ENCODE measurements at places on chromosomes 3 and 15.

DNA sequence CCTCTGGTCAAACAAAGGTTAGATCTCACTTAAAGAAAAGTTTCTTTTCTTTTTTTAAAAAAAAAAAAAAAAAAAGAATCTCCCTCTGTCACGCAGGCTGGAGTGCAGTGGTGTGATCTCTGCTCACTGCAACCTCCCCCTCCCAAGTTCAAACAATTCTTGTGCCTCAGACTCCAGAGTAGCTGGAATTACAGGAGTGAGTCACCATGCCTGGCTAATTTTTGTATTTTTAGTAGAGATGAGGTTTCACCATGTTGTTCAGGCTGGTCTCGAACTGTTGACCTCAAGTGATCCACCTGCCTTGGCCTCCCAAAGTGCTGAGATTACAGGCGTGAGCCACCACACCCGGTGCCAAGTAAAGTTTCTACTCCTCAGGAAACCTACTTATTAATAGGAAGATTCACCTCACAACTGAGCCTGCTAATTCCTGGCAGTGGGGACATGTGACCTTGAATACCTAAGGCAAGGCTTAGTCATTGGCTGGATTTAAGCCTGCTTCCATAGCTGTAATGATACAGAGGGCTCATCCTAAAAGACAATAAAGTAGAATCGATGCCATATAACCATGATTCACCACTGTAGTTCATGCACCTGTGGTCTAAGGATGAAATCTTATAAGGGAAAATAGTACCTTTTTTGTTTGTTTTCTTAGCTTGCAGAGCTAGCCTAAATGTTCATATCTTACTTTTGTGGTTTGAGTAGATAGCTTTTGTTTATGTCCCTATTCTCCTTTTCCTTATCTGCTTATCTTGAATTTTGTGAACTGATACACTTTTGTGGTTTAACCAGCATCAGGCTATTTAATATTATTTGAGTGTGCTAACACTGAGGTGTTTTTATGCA, 24.8 kb upstream of the RBMS3 start:
- DNase-seq = no peak

GRCh38 chr3:37509069-37509468, 334.7 kb upstream of the LRRFIP2 start:
- DNase-seq = no peak

DNA sequence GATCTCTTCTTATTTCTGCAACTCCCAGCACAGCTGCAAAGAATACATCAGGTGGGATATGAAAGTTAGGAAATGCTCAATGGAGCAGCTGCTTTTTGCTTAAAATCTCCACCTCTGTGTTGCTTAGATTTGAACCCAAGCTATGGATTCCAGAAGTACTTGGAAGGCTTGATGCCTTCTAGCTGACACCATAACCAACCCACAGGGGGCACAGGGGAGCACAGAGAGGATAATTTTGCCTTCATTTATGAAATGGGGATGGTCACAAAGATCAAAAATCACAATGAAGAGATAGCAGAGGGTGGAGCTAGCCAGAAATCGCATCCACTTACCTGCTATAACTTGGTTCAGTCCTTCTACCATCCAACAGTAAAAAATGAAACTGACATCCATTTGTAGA, 75.7 kb downstream of the DUT start:
- no peak for DNase-seq

- DNase-seq = no peak
Observed at GRCh38 chr3:142356818-142357217, 91.0 kb downstream of the XRN1 start.

- no peak for DNase-seq
Observed at GRCh38 chr15:90161950-90162361, 39.2 kb upstream of the SEMA4B start.

DNA sequence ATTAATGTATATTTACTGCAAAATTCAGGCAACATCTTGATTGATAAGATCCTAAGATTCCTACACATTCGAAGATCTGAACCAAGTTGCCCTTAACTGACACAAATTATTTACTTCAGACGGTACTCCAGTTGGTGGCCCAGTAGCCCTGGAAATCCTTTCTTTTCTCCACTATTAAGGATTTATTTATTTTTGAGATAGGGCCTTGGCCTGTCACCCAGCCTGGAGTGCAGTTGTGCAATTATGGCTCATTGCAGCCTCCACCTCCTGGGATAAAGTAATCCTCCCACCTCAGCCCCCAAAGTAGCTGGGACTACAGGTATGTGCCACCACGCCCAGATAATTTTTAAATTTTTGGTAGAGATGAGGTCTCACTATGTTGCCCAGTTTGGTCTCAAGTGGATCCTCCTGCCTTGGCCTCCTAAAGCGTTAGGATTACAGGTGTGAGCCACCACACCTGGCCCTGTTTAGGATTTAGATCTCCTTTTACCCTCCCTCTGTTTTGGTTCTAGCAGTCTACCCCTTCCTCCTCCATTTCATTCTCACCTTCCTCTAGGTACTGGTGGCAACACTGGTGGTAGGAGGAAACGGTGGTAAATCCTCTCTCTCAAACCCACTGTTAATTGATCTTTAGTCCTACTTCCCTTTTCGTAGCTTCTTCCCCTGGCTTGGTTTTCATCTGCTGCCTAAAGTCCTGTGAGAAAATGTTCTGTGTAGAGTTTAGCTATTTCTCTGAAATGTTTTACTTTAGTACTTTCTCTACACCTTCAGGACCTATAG, 12.7 kb upstream of the ZNF609 start:
- no peak for DNase-seq

- DNase-seq = no peak
Observed at GRCh38 chr3:40751666-40752065, 226.9 kb downstream of the ZNF621 start.

GRCh38 chr15:68208636-68209240, 3.6 kb upstream of the CALML4 start:
- DNase-seq = no peak

GRCh38 chr3:151428386-151428785, 32.5 kb downstream of the IGSF10 start:
- no peak for DNase-seq

- DNase-seq = no peak
Observed at GRCh38 chr15:78432664-78433063, 5.4 kb upstream of the IREB2 start.

DNA sequence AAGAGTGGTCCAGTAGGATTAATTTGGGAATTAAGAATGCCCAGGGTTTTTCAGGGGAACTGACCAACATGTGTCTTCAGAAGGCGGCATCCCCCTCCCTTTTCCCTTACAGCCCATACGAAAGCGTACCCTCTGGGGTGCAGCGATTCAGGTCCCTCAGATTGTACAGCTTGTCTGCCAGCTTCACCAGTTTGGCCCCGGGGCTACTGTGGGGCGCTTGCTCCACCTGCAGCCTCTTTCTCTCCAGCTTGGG, 848 bp downstream of the HDDC3 start:
- no peak for DNase-seq

GRCh38 chr3:13231781-13232666, 158.8 kb upstream of the IQSEC1 start:
- no peak for DNase-seq

DNA sequence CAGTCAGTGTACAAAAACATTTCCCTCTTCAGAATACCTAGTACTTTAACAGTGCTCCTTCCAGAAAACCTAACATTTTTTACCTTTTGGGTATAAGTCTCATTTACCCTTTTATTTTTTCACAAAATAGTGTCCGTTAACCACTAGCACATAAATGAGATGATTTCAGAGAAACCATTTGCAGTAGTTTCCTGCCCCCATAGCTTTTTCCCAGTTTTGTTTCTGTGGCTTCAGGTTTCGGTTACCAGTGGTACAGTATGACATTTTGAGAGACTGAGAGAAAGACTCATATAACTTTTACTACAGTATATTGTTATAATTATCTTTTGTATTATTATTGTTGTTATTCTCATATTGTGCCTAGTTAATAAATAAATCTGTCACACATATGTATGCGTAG, 6.2 kb upstream of the RBMS3 start:
- no peak for DNase-seq

DNA sequence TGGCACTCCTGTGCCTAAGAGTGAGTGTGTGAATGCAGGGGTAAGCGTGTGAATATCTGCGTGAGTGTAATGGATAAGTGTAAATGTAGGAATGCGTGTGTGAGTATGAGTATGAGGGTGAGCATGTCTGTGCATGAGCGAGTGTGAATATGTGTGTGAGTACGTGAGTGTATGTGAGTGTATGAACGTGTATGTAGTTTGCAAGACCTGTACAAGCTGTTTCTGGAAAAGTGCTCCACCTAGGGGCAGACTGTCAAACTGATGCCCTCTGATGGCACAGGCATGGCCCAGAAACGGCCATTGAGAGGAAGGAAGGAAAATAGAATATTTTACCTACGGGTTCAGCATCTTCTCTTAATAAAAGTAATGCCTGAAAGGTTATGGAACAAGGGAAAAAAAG, 24.4 kb upstream of the FRMD4B start:
- no peak for DNase-seq

GRCh38 chr3:126033765-126034164, 50.2 kb downstream of the SLC41A3 start:
- no peak for DNase-seq

DNA sequence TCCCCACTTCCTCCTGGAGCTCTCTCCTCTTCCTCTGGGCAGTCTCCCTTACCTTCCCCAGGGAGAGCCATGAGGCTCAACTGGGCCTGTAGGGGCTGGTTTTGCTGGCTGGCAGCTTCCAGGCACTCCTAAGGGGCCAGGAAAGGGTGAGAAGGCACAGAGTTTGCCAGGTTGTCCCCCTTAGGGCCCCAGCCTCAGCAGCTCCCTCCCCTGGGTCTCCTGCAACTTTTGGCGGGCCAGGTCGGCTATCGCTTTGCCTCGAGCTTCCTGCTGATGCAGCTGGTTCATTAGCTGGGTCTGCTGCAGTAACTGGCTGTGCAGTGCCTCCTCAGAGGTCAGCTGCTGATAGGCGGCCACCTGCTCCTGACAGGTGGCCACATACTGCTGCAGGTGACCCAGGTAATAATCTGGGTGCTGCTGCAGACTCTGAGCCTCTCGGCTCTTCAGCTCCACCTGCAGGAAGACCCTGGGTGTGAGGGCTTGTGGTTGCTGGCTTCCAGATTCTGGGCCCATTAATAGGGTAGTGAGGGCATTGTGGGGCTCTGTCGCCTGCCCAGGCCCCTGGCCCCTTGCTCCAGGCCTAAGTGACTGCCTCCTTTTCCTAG, 29.7 kb upstream of the OR4F6 start:
- no peak for DNase-seq

GRCh38 chr15:65420975-65421359, 1.8 kb downstream of the IGDCC4 start:
- no peak for DNase-seq

GRCh38 chr3:196666001-196666867, 26.7 kb downstream of the NRROS start:
- DNase-seq = peak; percentile 21

DNA sequence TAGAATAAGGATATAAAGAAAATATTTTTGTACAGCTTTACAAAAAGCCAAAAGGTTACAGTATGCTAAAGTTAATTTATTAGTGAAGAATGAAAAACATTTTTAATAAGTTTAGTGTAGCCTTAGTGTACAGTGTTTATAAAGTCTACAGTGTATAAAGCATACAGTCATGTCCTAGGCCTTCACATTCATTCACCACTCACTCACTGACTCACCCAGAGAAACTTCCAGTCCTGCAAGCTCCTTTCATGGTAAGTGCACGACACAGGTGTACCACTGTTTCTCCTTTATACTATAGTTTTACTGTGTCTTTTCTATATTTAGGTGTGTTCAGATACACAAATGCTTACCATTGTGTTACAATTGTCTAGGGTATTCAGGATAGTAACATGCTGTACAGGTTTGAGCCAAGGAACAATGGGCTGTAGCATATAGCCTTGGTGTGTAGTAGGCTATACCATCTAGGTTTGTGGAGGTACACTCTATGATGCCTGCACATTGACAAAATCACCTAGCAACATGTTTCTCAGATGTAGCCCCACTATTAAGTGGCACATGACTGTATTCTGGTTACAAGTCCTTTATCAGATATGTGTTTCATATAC, 197.1 kb upstream of the KBTBD8 start:
- no peak for DNase-seq

GRCh38 chr3:98109807-98110549, 20.5 kb upstream of the OR5H1 start:
- DNase-seq = no peak

- DNase-seq = no peak
Observed at GRCh38 chr15:39609166-39609916, 28.5 kb downstream of the THBS1 start.

GRCh38 chr15:83310521-83311456, 26.3 kb upstream of the BNC1 start:
- no peak for DNase-seq

- no peak for DNase-seq
Observed at GRCh38 chr3:154794814-154795445, 285.2 kb upstream of the MME start.

DNA sequence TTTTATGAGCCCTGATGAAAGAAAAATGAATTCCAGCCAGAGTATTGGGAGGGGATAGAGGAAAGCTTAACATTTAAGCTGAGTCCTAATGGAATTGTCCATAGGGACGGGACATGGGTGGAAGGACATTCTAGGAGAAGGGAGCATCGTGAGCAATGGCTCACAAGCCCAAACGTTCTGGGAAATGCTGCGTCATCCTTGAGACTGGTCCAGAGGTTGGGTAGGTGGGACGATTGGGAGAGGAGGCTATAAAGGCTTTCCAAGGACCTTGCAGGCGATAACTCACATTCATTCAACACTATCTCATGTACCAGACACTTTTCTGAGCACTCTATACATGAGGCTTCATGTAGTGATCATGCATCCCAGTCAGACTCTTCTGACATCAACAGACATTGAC, 237.5 kb downstream of the THSD4 start:
- no peak for DNase-seq

DNA sequence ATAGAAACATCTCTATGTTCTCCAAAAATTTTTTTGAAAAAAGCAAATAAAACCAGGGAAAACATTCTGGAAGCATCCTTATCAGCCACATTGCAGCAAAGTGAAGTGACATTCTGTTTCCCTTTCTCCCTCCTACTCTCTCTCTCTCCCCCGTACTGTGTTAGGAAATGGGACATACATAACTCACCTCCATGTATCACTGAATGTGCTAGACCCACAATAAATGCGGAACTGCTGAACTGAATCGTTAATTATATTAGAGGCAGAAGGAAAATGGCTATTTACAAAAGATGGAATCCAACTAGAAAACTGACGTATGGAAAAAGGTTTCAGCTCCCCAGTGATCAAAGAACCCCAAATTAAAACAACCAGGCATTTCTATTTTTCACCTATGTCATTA, 129.8 kb downstream of the MINAR1 start:
- no peak for DNase-seq

GRCh38 chr3:17749281-17749680, 6.8 kb upstream of the TBC1D5 start:
- no peak for DNase-seq

- DNase-seq = no peak
Observed at GRCh38 chr15:99719096-99719541, 14.1 kb downstream of the LYSMD4 start.

GRCh38 chr15:78672285-78673014, 31.4 kb upstream of the CHRNB4 start:
- DNase-seq = no peak

DNA sequence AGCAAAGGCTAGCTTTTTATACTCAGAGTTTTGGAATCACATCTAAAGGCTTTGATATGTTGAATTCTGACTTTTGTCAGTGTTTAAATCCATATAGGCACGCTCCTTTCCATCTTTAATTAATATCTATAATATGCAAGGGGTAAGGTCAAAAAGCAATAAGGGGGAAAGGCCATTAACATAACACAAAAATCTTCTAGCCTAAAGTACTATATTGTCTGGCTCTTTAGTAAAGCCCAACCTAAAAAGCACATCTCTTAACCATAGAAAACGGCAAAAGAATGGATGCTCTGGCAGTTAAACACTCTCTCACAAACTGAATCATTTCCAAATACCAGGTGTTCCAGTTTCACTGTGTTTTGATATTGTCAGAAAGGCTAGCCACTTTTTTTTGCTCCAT, 76.4 kb downstream of the EFL1 start:
- no peak for DNase-seq

All from GM04503 (cell line).